Activated gamma-delta T cell treated with Interleukin-2 at 50 U/mL for 16 hours (primary cell): ENCODE measurements at places on chromosomes 4 and X.
A peak's percentile ranks its signal among the peaks of the same experiment; 100 is the strongest.

GRCh38 chr4:169282429-169283113 is 11.8 kb upstream of the SH3RF1 start:
- DNase-seq = no peak

DNA sequence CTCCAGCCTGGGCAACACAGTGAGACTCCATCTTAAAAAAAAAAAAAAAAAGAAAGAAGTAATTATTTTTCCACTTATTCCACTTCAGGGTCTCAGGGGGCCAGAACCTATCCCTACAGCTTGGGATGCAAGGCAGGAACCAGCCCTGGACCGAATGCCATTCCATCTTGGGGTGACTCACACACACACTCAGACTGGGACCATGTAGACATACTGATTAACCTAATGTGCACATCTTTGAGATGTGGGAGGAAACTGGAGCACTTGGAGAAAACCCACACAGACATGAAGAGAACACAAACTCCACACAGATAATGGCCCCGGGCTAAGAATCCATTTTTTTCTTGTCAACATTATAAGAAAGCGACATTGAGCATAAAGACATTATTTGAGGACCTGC is 132.5 kb downstream of the PTTG2 start:
- DNase-seq = no peak

GRCh38 chr4:40856840-40857362 is 107.1 kb downstream of the NSUN7 start:
- DNase-seq = peak; percentile 12

GRCh38 chrX:154040307-154040756 is 20.6 kb upstream of the IRAK1 start:
- DNase-seq = no peak

- no peak for DNase-seq
These were observed 81.5 kb upstream of the CD99 start for GRCh38 chrX:2609431-2610238.

DNA sequence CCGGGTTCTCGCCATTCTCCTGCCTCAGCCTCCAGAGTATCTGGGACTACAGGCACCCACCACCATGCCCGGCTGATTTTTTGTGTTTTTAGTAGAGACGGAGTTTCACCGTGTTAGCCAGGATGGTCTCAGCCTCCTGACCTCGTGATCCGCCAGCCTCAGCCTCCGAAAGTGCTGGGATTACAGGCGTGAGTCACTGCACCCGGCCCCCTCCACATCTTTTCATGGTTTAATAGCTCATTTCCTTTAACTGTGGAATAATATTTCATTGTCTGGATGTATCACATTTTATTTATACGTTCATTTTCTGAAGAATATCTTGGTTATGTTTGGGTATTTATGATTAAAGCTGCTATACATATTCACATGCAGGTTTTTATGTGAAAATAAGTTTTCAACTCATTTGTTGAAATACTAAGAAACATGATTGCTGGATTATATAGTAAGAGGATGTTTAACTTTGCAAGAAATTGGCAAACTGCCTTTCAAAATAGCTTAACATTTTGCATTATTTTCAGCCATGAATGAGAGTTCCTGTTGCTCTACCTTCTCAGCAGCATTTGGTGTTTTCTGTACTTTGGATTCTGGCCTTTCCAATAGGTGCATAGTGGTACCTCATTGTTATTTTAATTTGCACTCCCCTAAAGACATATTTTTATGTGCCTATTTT is 591.9 kb downstream of the TECRL start:
- DNase-seq = no peak

DNA sequence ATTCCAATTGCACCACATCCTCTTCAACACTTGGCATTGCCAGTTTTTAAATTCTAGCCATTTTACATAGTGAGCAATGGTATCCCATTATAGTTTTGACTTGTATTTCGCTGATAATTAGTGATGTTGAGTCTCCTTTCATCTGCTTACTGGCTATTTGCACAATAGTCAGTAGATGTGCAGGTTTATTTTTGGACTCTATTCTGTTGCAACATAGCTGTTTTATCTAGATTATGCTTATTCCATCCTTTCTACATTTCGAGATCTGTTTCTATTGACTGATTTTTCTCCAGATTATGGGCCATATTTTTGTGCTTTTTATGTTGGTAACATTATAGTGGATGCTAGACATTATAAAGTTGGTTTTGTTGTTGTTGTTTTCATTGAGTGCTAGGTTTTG is 106.1 kb downstream of the WWC2 start:
- no peak for DNase-seq
